B cell (primary cell): ENCODE measurements at places on chromosomes 5 and 9.

- no peak for DNase-seq
Observed at GRCh38 chr5:59095480-59095879, 512.6 kb downstream of the RAB3C start.

- DNase-seq, result no peak
Observed at GRCh38 chr5:145260670-145261069, 574.5 kb downstream of the PRELID2 start.

- DNase-seq, result no peak
Observed at GRCh38 chr9:71052287-71052686, 69.1 kb downstream of the TRPM3 start.

GRCh38 chr5:32088214-32088613 is 85.9 kb downstream of the GOLPH3 start:
- DNase-seq, result no peak
